ENCODE measurements at places on chromosomes 4 and X. TPM values are rescaled to one million over a fixed set of nuclear protein-coding genes. Genes with fewer than 3 reads are reported as not detected.
A peak's percentile ranks its signal among the peaks of the same experiment; 100 is the strongest.

PF4V1 gene
- not detected for total RNA-seq

DNA sequence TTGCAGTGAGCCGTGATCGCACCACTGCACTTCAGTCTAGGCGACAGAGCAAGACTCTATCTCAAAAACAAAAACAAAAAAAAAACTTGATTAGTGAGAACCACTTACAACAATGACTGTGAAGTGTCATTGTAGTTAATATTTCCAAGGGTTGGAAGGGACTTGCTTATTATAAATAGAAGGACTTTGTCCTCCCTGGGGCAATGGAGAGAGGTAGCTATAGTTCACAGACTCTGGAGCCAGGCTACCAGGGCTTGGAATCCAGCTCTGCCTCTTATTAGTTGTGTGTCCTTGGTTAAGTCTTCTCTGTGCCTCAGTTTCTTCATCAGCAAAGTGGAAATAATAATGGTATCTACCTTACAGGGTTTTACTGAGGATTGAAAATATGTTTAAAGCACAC lies 51.6 kb downstream of the TMEM150C start:
- H3K4me3 ChIP-seq: no peak overlapping the region
- DNase-seq: no peak
- no peaks in the 10 kb centered on the region for H3K36me3 ChIP-seq
- no peak overlapping the region for H3K27ac ChIP-seq
- no peaks in the 10 kb centered on the region for H3K4me1 ChIP-seq

GCNA gene
- total RNA-seq: 0.35 TPM

DNA sequence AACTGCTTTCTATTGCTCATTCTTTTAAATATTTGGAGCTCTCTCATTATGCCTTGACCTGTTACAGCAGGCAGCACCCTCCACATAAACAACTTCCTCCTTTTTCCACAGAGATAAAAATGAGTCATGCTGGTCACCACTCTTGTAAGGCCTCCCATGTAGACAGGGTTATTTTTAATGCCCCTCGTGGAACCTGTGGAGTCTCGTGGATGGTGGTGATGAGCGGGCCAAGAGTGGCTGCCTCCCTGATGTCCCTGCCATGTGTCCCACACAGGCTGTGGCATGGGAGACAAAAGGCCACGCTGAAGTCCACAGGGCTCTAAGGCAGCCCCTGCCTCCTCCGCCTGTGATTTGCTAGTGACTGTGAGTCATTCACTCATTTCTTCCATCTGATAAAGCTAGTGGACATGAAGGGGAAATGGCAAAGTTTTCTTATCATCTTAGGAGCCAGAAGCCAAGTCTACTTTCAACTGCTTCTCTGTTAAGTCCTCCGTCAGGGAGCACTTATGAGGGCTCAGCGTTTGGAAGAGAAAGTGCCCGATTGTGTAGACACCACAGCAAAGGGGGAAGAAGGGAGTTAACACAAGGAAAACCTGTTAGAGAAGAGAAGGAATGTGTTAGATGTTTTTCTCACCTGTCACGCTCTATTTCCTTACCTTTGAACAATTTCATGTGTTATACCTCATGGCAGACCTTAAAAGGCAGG lies 121.6 kb upstream of the FAT1 start:
- H3K27me3 ChIP-seq: no peaks in the 10 kb centered on the region
- H3K36me3 ChIP-seq: no peaks in the 10 kb centered on the region
- peak overlapping the region; percentile 78 for H3K27ac ChIP-seq

DNA sequence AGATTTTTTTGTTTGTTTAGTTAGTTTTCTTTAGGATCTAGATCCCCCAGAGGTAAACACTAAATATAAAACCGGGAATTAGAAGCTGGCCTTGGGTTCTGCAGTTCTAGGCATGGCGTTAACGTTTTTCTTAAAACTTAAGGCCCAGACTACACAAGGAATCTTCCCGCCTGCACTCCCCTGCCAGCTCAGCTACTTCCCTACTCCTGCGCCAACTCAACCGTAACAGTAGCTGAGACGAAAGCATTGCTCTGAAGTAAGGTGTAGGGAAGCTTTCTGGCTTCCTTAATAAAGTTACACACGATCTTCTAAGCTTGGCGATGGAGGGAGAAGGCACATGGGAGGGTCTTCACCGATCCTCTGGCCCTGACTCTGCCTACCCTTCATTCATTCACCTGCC lies 37.1 kb downstream of the CPE start:
- H3K4me3 ChIP-seq: no peak overlapping the region
- no peaks in the 10 kb centered on the region for H3K36me3 ChIP-seq
- no peak overlapping the region for H3K27ac ChIP-seq
- no peak for DNase-seq

- H3K36me3 ChIP-seq: peaks cover 31% of the 10 kb centered on the region
- H3K4me1 ChIP-seq: no peaks in the 10 kb centered on the region
- no peaks in the 10 kb centered on the region for H3K27me3 ChIP-seq
Observed at GRCh38 chr4:150822407-150822806, 192.7 kb downstream of the LRBA start.

DNA sequence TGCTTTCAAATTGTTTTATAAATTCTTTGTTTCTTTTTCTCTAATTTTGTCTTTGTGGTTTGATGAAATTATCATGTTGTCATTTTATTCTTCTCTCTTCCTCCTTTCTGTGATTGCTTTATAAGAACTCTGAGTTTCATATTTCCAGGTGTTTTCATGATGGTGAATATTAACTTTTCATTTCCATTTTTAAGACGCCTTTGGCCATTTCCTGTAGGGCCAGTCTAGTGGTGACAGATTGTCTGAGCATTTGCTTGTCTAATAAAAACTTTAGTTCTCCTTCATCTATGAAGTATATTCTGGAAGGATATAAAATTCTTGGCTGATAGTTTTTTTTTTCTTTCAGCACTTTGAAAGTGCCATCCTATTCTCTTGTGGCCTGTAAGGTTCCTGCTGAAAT lies 128.1 kb downstream of the FAM13A start:
- no peak overlapping the region for H3K4me3 ChIP-seq
- no peak for DNase-seq
- H3K27ac ChIP-seq: no peak overlapping the region
- H3K36me3 ChIP-seq: no peaks in the 10 kb centered on the region
- H3K4me1 ChIP-seq: no peaks in the 10 kb centered on the region

DNA sequence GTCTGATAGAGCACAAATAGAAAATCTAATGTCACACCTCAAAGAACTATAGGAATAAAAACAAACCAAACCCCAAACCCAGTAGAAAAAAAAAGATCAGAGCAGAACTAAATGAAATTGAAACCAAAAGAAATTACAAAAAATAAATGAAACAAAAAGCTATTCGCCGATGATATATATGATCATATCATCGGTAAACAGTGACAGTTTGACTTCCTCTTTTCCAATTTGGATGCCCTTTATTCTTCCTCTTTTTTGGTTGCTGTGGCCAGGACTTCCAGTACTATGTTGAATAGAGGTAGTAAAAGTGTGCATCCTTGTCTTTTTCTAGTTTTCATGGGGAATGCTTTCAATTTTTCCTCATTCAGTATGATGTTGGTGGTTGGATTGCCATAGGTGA lies 215.3 kb upstream of the AR start:
- no peak overlapping the region for H3K4me3 ChIP-seq
- no peaks in the 10 kb centered on the region for H3K4me1 ChIP-seq
- H3K27ac ChIP-seq: no peak overlapping the region
- H3K27me3 ChIP-seq: no peaks in the 10 kb centered on the region
- DNase-seq: no peak

NAA11 gene
- not detected for total RNA-seq

GRCh38 chr4:184732126-184732525 lies 1.8 kb downstream of the CENPU start:
- H3K36me3 ChIP-seq: no peaks in the 10 kb centered on the region
- no peaks in the 10 kb centered on the region for H3K27me3 ChIP-seq
- H3K4me3 ChIP-seq: peak overlapping the region; percentile 89
- H3K27ac ChIP-seq: peak overlapping the region; percentile 55
- peaks cover 3% of the 10 kb centered on the region for H3K4me1 ChIP-seq

GC gene
- total RNA-seq: not detected

C1QTNF7 gene
- total RNA-seq: 0.88 TPM

ELOVL6 gene
- total RNA-seq: 13.0 TPM

GRCh38 chrX:134792077-134792476 lies 133.8 kb upstream of the PLAC1 start:
- no peak overlapping the region for H3K4me3 ChIP-seq
- no peaks in the 10 kb centered on the region for H3K36me3 ChIP-seq
- H3K27me3 ChIP-seq: no peaks in the 10 kb centered on the region
- H3K27ac ChIP-seq: no peak overlapping the region
- H3K4me1 ChIP-seq: peaks cover 7% of the 10 kb centered on the region
- DNase-seq: no peak

DNA sequence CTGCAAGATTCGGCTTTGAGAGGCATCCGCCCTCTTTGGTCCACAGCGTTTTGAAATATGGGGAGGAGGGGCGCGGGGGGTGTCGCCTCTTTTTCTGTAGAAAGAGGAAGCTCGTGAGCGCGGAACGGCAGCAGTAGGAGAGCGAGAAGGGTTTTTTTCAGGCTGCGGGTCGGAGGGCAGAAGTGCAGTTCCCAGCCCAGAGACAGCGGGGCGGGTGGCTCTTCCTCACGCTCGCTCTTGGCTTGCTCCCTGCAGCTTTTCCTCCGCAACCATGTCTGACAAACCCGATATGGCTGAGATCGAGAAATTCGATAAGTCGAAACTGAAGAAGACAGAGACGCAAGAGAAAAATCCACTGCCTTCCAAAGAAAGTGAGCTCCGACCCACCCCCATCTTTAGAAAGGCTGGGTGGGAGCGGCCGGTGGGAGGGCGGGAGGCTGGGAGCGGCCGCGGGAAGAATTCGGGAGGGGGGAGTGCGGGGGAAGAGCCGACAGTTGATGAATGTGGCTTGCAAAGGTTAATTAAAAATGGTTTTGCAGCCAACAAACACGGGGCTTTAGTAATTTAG lies 1.2 kb downstream of the TMSB4X start:
- peak overlapping the region; percentile 68 for H3K4me3 ChIP-seq
- no peaks in the 10 kb centered on the region for H3K4me1 ChIP-seq
- H3K27me3 ChIP-seq: no peaks in the 10 kb centered on the region

SLIT2 gene
- total RNA-seq: 16.0 TPM

DNA sequence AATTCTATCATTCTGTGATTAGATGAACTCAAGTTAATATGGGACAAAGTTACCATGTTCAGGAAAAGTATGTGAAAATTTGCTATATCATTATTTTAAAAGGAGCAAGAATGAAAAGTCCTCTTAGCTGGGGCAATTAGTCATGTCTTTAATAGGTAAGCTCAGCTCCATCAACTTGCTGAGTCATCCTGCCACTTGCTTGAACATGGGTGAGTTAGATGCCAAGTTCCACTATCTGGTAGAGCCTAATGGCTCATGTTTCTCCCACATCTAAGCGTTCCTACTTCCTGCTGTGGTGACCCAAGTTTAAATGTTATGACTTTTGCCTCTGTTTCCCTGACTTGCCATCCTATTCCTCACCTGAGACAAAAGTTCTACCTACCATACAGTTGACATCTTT lies 276.8 kb downstream of the ZNF674 start:
- peak overlapping the region; percentile 2 for H3K27ac ChIP-seq
- no peak overlapping the region for H3K4me3 ChIP-seq
- H3K27me3 ChIP-seq: no peaks in the 10 kb centered on the region
- H3K4me1 ChIP-seq: no peaks in the 10 kb centered on the region
- no peak for DNase-seq

DNA sequence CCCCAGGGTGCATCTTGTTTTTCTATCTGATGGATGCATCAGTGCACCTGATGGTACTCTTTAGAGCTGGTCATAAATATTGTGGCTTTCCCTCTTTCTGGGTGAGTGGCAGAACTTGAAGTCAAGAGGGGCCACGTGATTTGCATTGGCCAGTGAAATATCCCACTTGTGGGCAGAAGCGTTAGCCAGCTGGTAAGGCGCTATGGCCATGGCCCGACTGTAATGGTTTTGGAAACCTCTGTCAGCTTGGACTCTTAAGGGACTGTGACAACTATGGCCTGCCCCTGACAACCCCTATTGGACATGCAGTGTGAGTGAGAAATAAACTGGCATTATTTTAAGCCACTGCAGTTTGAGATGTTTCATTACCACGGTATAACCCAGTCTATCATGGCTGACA lies 72.8 kb downstream of the SEL1L3 start:
- no peaks in the 10 kb centered on the region for H3K4me1 ChIP-seq
- no peak overlapping the region for H3K4me3 ChIP-seq
- no peaks in the 10 kb centered on the region for H3K36me3 ChIP-seq
- DNase-seq: no peak
- H3K27me3 ChIP-seq: no peaks in the 10 kb centered on the region

DNA sequence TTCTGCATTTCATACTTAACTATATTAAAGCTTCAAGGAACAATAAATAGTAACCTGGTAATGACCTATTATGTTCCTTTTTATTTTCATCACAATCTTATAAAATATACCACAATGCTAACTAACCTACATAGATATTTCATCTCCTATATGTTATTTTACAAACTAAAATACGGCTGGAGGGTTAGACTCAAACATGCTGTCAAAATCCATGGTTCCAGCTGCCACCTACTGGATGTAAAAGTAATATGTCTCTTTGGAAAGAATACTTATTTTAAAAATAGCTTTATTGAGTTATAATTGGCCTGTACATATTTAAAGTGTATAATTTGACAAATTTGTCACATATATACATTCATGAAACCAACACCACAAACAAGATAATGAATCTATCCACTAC lies 15.0 kb downstream of the RGN start:
- H3K27me3 ChIP-seq: no peaks in the 10 kb centered on the region
- H3K36me3 ChIP-seq: no peaks in the 10 kb centered on the region
- DNase-seq: no peak
- no peak overlapping the region for H3K4me3 ChIP-seq
- no peaks in the 10 kb centered on the region for H3K4me1 ChIP-seq

PALLD gene
- 60.2 TPM for total RNA-seq

ZNF718 gene
- 7.2 TPM for total RNA-seq

FAT1 gene
- total RNA-seq: 109 TPM

DNA sequence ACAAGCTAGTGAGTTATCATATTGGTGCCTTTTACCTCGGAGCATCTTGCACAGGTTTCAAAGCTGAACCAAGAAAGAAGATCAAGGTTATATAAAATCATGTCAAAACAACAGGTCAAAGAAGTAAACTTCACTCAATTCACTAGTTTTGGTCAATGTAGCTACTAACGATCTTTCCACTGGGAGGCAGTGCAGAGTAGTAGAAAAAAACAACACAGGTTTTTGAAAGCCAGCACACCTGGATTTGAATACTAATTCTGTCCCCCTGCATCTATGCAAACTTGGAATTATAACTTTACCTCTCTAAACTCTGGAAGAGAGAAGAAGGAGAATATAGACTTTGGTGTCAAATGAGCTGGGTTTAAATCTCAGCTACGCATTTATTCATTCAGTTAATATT lies 266.1 kb downstream of the GRIA3 start:
- no peaks in the 10 kb centered on the region for H3K4me1 ChIP-seq
- DNase-seq: no peak

HMGN5 gene
- 1.7 TPM for total RNA-seq

DNA sequence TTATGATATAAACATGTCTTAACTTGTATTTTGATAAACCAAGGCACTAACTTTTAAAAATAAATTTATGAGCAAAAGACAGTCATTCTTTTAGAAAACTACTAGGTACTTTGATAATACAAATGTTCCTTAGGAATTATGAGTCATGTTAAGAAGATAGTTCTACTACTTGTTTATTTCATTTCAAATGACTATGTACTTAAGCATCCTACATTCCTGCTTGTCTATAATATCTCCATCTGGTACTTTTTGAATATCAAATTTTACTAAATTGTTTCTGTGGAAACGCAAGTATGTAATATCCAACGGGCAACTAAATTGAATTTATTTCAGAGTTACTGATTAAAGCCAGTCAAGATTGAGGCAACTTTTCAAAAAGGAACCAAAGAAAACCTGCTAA lies 61.8 kb downstream of the CAMK2D start:
- no peak overlapping the region for H3K4me3 ChIP-seq
- H3K27me3 ChIP-seq: no peaks in the 10 kb centered on the region
- no peak overlapping the region for H3K27ac ChIP-seq
- no peaks in the 10 kb centered on the region for H3K4me1 ChIP-seq

Data from esophagus squamous epithelium (tissue), 5 donors.